Stimulated activated CD4-positive, alpha-beta T cell treated with anti-CD3 and anti-CD28 coated beads, TNF-alpha, amount 100 ng/mL, for 1 hour (primary cell): ENCODE measurements at places on chromosomes 16 and 17.

DNA sequence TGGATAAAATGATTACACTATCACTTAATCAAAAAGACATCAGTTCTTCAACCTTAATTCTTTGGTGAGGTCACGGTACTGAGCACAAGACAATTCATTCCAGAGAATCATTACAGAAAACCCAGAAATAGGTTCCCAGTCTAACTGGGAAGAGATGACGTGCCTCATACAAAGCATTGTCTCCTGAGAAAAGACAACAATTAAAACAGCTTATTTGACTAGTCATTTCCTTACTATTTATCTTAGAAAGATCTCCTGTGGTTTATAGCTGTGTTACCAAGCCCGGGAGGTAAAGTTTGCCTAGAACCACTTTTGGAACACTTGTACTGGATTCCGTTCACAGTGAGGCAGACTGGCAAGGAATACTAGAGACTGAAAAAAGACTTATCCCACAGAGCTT lies 5.1 kb downstream of the PHF12 start:
- no peak for DNase-seq

DNA sequence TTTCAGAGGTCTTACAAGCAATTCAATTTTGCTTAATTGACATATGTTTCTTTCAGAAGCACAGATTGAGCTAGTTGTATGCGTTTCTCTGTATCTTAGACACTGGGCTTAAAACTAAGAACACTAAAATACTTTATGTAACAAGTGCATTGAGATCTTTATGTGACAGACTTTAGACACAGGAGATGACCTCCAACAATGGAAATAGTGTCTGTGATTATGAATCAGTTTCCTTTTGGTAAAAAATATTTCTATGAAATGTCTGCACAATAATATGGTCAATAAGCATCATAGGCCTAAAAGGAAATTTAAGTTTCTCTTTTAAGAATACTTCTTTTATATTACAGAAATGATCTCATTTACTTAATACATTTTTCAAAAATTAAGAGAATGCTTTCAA lies 153.2 kb downstream of the SKAP1 start:
- DNase-seq, result no peak

DNA sequence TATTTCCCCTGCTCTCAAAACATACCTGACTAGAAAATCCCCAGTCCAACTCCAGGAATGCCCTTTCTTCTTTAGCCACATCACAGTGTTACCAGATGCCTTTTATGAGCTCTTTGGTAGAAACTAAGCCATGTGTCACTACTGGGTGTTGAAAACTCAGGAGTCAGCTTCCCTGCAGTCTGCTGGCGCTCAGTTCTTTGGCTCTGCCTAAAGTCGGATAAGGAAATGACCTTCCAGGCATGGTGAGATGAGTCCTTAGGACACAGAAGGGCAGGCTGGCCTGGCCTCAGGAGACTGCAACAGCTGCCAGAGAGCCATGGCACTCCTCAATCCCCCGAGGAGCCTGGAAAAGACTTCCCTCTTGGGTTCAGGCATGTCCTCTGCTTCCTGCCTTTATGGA lies 89.1 kb downstream of the CDH13 start:
- no peak for DNase-seq

GRCh38 chr17:61560071-61560470 lies 30.9 kb downstream of the NACA2 start:
- no peak for DNase-seq

DNA sequence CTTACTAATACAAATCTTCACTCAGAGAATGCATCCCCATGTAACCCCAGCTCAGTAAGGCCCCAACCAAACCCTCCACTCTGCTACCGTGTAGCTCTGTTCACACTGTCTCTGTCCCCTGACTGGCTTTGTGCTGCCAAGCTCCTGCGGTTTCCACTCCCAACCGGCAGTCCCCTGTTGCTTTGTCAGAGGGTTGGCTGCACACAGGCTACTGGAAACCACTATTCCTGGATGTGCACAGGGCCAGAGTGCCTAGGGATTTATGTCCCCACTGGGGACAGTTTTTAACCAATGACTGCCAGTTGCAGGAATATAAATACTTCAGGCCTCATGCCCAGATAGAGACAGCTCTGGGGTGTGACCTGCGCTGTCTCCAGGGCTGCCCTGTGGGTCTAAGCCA lies 157.1 kb upstream of the C16orf82 start:
- DNase-seq, result no peak
